ENCODE measurements at places on chromosomes 16 and 17. TPM values are rescaled to one million over a fixed set of nuclear protein-coding genes. Genes with fewer than 3 reads are reported as not detected.

Gene LRRC37B
- 2.7 TPM for total RNA-seq

Gene MT1H
- not detected for total RNA-seq

- H3K27me3 ChIP-seq, result no peaks in the 10 kb centered on the region
- no peaks in the 10 kb centered on the region for H3K36me3 ChIP-seq
- peaks cover 14% of the 10 kb centered on the region for H3K4me1 ChIP-seq
- no peak for DNase-seq
- no peak overlapping the region for H3K27ac ChIP-seq
- no peak overlapping the region for H3K4me3 ChIP-seq
Observed at GRCh38 chr17:28573040-28573380, 1.7 kb upstream of the PIGS start.

DNA sequence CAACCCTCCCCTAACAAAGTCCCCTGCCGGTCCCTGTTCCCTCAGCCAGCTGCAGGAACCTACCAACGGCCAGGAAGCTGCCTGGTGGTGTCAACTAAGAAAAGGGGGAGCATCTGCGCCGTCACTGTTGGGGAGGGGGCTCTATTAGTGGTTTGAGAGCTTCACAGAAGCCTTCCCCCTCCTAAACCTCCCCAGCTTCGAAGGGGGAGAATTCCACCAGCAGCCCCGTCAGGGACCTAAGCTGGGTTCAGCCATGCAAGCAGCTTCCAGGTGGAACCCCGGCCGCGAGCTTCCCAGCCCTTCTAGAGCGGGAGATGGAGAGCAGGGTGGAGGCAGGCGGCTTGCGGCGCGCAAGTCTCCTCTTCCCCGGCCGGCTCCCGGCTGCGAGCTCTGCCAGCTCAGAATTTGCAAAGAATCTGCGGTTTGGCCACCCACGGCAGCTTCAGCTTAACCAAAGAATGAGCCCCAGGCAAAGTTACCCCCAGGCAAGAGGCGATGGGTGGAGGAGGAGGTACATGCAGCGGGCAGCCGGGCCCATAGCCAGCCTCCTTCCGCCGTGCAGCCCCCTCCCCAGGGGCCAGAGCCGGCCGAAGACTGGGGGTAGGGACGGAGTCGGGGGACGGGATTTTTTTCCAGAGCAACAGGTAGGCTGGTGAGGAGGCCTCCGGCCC is 33.7 kb downstream of the DDX19A start:
- peaks cover 15% of the 10 kb centered on the region for H3K36me3 ChIP-seq
- peak overlapping the region; percentile 86 for H3K27ac ChIP-seq
- H3K27me3 ChIP-seq, result no peaks in the 10 kb centered on the region
- peaks cover 5% of the 10 kb centered on the region for H3K4me1 ChIP-seq

- H3K4me3 ChIP-seq, result no peak overlapping the region
- no peaks in the 10 kb centered on the region for H3K27me3 ChIP-seq
- no peaks in the 10 kb centered on the region for H3K36me3 ChIP-seq
- H3K27ac ChIP-seq, result peak overlapping the region; percentile 59
- no peak for DNase-seq
- H3K4me1 ChIP-seq, result peaks cover 3% of the 10 kb centered on the region
Observed at GRCh38 chr17:57356719-57357391, 100.5 kb downstream of the MSI2 start.
